ENCODE measurements at places on chromosomes 7 and 10.

DNA sequence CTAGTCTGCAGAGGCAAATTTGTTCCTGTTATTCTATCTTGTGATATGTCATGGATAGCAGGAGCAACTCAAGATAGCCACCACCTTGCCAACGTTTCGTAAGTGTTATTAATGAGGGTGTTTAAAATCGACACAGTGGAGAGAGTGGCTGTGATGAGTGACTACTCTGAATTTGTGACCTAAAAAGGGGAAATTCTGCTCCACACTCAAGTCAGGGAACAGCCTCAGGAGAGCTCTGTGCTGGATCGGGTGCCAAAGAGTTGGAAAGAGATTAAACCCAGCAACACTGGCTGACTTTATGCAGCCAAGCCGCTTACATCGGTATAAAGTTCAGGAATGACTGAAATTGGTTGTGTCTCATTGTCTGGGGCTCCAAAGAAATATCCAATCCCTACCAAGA is 9.5 kb downstream of the TACC2 start:
- DNase-seq, result no peak

DNA sequence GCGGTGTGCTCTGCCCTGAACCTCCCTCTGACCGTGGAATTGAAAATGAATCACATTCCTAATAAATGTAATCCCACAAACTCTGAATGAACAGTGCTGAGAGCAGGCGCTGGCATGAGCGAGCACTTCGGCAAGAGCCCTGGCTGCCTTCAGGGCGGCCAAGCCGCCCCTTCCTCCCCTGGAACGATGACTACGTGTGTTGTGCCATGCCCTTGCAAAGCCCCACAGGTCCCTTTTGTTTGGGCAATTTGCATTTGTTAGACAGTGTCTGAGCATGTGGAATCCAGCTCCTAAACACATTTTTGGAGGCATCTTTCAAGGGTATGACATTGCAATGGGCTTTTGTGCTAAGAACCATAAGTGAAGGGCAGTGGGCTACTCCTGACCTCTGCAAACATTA is 95.6 kb upstream of the MKI67 start:
- DNase-seq, result no peak

GRCh38 chr10:15548331-15548730 is 171.4 kb downstream of the ITGA8 start:
- DNase-seq, result no peak

- no peak for DNase-seq
Measured at GRCh38 chr10:104025524-104025923, 58.6 kb downstream of the SLK start.

DNA sequence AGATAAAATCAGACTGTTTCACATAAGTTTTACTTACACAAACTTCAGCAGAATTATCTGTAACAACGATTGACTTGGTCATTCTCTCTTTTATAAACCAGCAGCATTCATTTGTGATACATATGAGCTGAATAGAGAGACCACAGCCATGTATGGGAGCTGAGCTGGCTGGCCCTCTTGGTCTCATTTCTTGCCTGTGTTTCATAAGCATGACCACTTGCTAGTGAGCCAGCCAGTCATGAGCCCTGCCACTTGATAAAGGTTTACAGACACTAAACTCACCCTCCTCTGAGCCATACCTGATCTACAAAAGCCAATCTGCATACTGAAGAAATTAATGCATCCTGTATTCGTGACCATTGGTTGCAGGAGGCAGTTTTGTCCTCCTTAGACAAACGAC is 82.1 kb downstream of the PKD1L1 start:
- no peak for DNase-seq

DNA sequence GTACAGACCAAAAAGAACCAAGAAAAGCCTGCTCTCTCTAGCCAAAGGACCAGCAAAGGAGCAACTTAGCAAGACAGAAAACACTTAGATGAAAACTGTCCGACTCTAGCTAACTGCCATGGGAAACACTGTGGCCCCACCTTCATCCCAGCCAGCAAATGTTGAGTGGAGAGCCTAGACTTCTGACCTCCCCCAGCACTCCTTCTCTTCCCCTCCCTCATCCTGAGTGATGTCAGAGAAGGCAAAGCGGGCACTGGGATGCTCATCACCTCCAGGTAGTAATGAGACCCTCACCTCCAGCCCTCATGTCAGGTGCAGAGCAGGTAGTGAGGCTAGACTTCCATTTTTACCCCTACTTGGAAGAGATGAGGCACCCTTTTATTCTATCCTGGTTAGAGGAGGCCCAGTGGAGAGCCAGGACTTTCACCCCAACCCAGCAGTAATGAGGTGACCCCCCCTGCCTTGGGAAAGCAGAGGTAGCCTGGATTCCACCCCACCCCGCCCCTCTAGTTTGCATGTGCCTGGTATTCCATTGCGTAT is 16.9 kb downstream of the CUZD1 start:
- DNase-seq, result no peak

- DNase-seq, result no peak
Measured at GRCh38 chr7:40640566-40640965, 505.8 kb downstream of the SUGCT start.

DNA sequence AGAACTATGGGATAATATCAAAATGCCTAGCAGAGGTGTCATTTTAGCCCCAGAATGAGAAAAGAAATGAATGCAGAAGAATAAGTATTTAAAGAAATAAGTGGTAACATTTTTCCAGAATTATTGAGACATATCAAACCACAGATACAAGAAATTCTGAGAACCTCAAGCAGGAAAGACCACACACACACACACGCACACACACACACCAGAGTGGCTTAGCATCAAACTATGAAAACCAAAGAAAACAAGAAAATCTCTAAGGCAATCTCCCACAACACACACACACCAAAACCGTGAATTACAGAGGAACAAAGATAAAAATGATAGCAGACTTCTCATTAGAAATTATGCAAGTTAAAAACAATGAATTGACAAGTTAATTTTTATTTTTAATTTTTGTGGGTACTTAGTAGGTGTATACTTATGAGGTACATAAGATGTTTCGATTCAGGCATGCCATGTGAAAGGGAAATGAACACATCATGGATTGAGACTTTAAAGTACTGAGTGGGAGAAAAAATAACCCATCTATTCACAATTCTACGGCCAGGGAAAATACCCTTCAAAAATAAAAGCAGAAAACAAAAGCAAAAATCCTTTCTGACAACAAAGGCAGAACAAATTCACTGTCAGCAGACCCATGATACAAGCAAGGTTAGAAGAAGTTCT is 14.6 kb downstream of the PPIF start:
- DNase-seq, result no peak

DNA sequence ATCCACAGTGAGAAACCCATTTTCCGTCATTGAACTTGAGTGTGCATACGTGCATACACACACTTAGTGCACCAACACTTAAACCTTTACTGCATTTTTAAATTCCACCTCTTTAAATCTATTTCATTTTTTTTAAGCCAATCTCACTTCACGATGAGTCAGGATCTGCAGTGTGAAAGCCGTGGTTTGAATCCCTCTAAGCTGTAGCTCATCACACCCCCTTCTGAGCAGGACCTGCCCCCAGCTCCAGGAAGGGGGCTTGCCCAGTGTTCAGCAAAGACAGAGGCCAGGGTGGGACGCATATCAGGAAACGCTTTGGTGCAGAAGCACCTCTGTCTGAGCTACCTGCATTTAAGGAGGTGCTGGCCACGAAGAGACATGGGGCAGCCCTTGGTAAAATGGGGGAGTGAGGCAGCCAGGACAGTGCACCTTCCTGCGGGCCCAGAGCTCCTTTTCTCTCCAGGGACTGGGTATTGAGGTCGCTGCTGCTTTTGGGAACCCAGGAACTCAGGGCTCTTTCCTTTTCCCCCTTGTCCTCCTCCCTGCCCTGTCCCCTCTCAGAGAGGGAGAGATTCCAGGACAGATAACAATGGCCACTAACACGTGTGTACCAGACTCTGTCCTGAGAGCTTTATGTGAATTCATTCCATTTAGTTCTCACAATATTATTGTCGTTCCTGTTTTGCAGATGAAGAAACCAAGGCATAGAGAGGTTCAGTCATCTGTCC is 21.7 kb downstream of the ZNF316 start:
- DNase-seq, result no peak

DNA sequence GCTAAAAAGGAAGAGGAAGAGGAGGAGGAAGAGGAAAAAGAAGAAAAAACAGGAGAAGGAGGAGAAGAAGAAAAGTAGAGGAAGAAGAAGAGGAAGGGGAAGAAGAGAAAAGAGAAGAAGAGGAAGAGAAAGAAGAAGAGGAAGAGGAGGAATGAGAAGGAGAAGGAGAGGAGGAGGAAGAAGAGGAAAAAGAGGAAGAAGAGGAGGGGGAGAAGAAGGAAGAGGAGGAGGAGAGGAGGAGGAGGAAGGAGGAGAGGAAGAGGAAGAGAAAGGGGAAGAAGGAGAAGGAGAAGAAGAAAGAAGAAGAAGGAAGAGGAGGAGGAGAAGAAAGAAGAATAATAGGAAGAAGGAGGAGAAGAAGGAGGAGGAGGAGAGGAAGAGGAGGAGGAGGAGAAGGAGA is 96.4 kb upstream of the GNA12 start:
- DNase-seq, result no peak
